ENCODE measurements at places on chromosomes 12 and 14.
A peak's percentile ranks its signal among the peaks of the same experiment; 100 is the strongest.

DNA sequence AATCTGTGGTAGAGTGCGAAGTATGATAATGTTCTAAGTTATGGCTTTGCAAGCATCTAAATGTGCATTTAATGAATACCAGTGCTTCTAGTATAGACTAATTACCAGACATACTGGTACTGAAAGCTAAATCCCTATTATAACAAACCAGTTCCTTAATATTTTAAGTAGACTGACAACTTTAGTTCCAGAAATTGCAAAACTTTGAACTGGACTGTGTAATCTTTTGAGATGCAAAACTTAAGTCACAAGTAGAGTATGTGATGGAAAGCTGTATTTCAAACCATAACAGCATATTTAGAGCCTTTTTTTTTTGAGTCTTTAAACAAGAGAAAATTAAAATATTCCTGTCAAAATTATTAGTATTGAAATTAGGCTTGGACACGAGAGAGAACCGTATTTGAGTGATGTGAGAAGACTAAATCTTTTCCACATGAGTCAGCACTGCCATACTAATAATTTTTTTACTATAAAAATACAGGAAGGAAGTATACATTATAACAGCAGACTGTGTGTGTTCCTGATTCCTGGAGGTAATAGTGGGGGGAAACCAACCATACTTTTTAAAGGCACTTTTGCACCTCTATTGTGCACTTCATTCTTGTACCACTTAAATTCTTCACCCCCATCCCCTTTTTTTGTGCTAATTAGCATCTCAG, 45.5 kb downstream of the PPM1A start:
- no peak for DNase-seq

DNA sequence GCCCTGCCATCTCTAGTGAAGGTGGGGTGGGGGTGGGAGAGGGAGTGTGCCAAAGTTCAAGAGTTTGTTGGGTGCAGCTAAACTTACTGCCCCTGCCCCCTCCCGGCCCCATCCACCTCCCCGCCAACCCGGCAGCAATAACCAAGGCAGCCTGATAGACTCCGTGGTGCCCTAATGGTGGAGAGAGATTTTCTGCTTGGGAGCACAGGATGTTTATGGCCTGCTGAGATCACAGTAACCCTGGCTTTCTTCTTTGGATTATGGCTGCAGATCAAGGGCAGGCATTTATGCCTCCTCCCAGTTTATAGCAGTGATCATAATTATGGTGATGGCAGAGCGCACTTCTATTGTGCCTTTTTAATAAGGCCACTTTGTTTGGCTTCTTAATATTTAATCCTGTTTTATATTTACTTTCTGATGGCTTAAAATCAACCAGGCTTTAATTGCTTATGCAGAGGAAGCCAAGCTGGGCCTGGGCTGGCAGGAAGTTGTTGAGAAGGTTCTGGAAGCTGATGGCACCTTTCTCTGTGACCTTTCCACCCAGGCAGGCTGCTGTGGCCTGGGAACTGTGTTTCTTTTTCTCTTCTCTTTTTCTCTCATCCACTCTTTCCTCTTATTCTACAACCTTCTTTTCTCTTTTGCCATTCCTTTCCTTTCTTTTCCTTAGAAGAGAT, 256.8 kb upstream of the FKBP4 start:
- no peak for DNase-seq

DNA sequence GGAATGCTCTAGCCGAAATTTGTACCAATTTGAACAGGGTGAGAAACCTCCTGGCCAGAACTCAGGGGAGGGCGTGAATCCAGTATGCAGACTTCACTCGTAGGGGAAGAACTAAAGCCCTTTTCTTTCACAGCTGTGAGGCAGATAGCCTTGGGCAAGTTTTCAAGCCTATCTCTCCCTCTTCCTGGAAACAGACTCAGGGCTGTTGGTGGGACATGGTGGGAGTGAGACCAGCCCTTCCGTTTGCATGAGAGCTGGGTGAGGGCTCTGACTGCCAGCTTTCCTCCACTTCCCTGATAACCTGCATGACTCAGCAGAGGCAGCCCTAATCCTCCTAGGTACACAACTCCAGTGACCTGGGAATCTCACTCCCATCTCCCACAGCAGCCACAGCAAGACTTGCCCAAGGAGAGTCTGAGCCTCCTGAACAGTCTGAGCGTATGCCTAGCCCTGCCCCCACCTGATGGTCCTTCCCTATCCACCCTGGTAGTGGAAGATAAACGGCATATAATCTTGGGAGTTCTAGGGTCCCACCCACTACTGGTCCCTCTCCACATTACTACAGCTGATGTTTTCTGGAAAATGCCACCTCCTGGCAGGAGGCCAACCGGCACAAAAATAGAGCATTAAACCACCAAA, 170.1 kb upstream of the AMIGO2 start:
- no peak for DNase-seq

DNA sequence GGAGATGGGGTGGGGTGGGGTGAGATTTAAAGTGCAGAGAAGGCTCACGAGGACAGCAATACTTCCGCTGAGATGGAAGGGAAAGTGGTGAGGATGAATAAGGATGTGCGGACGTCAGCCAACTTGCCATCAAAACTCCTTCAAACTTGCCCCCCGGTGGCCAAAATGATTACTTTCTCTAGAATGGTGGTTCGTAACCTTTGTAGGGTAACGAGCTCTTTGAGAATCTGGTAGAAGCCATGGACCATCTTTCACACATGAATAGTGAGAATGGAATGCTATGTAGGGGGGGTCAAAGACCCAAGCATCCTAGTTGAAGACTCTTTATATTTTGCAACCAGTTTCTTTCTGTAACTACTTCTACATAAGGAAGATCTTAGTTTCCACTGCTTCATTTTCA, 245.9 kb upstream of the DDHD1 start:
- peak; percentile 43 for DNase-seq

DNA sequence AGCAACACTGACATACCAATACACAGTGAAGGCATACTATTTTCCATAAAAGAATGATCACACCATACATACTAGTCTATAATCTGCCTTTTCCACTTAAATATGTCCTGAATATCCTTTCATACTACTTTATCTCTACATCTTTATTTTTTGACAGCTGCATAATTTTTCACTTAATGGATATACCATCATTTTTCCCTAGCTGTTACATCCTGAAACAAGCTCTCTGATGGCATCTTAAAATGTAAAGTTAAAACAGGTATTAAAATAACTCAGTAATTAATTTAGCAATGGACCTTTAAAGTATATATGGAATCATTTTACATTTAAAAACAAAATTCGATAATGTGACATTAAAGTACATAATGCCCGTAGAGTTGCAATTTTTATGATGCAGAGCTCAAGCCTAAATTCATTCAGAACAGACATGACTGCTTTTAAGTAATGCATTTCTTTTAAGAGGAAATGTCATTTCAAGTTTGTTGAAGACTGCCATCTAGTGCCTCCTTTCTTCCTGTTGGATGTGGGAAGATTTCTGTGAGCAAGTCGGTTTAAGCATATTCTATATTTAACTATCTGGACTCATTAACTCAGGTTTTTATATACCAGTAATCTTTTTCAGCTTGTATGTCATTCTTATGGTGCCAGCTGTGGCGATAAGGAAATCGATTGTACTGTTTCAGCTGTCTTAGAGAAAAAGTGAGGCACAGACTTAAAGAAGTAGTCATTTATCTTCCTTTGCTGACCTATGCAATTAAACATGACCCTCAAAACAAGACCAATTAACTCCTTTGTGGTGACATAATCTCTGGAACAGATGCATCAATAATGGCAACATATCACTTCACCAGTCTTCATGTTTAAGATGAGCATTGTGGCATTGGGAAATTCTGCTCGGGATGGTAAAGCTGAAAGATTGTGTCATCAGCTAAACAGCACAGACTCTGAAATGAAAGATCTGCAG, 20.3 kb downstream of the PRICKLE1 start:
- DNase-seq = peak; percentile 44

All from NT2/D1 (cell line).